ENCODE measurements at places on chromosomes 6 and 20.
A peak's percentile ranks its signal among the peaks of the same experiment; 100 is the strongest.

DNA sequence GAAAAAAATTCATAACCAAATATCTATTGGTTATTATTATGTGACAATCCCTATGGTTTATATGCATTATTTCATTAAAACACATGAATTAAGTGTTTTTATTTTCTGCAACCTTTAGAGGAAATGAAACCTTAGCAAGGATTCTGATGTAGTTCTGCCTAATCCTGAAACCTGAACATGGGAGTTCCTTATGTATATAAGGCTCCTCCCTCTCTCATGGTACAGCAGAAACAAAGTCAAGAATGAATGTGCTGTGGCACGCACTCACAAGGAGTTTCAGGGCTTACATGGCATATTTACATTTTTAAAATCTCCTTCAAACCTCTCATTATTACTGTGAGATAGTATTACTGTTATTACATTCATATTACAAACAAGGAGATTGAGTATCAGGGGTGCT is 426.4 kb upstream of the CITED2 start:
- DNase-seq, result no peak

DNA sequence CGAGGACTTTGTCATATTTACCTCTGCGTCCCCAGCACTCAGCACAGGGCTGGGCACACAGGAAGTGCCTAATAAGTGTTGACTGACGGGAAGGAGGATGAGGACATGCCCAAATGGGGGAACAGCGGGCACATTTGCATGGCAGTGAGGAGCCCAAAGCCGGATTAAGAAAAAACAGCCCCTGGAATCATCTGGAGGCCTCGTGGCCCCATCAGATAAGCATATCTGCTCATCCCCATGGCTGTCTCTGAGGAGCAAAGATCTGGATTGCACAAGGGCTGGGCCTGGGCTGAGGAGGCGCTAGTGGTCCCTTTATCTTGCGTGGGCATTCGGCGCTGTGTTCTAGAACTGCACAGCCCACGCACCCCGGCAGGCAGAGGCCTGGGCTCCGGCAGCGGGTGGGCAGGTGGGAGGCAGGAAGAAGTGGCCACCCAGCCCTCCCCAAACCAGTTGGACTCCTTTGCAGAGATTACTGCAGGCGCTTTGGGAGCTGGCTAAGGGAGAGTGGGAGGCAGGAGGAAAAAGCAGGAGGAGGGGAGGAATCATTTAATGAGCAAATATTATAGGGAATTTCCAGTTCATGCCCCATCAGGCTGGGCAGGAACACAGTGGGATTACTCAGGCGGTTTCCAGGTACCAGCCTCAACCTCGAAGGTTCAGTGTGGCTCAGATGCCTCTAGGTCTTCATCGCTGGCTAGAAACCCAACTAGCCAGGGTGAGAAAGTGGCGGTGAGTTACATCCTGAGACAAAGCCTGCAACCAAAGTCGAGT is 108.1 kb downstream of the CEBPB start:
- DNase-seq, result peak; percentile 61

GRCh38 chr6:88458662-88459061 is 292.5 kb upstream of the CNR1 start:
- DNase-seq, result no peak

- DNase-seq, result no peak
Observed at GRCh38 chr6:49646130-49646824, 9.6 kb upstream of the RHAG start.

- no peak for DNase-seq
Observed at GRCh38 chr6:30356536-30356935, 11.6 kb downstream of the RPP21 start.

DNA sequence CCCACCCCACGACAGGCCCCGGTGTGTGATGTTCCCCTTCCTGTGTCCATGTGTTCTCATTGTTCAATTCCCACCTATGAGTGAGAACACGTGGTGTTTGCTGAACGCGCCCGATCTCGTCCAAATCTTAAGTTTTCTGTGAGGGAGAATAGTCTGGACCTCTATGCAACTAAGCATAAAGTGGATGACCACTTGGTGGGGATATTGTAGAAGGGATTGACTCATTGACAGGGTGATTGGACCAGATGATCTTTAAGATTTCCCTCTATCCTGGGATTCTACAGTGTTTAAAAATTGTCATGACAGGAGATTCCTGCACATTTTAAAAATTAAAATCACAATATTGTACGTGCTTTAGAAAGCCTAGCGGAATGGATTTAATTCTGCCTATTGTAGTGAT is 141.3 kb downstream of the TRMT11 start:
- no peak for DNase-seq

GRCh38 chr6:122789182-122790027 is at the start of gene SMPDL3A:
Gene SMPDL3A (plus strand): TSS chr6:122789258. CDS start chr6:122789347, 89 bp downstream.
- peak; percentile 79 for DNase-seq
